ENCODE measurements at places on chromosomes 12 and 14. TPM values are rescaled to one million over a fixed set of nuclear protein-coding genes. Genes with fewer than 3 reads are reported as not detected.

GRCh38 chr12:9943240-9943639, 11.1 kb upstream of the CLEC2A start:
- no peak for DNase-seq

GRCh38 chr12:70823182-70823976, 97.2 kb downstream of the PTPRR start:
- DNase-seq: no peak

- DNase-seq: no peak
Measured at GRCh38 chr12:29270446-29270845, 110.5 kb downstream of the ERGIC2 start.

- no peak for DNase-seq
Measured at GRCh38 chr12:129676411-129676810, 227.4 kb downstream of the TMEM132D start.

DNA sequence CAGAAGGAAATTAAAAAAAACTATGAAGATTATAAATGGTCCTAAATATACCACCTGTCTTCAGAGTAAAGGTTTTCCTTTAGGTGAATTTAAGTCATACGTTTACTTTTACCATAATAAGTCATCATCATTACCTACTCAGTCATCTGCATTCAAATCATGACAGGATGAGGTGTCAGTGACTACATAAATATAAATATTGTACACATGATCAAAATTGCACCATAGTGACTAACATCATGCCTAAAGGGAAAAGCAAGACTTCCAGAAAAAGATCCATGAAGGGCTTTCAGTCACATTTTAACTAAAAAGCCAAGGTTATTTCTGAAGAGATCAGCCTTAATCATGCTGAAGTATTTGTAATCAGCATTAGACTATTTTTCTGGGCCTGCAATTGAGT, 759.9 kb upstream of the FLRT2 start:
- DNase-seq: no peak

- peak; percentile 41 for DNase-seq
Measured at GRCh38 chr14:58637040-58637390, 747 bp upstream of the DACT1 start.

HOXC12 gene
- not detected for total RNA-seq

DNA sequence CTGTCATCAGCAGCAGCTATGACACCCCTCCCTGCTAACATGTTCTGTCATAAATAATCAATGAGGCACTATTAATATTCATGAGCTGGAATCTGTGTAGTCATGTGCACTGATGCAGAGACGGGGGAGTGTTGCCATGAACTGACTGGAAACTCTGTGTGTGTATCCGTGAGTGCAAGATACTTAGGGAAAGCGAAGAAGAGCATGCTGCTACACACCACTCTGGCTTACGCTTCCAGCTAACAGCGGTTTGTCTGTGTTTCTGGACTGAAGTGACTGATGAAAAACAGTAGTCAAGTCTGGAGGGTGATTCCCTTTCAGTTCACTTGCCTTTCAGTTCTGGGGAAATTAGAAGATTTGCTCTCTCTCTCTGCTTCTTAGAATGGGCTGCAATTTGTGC, 249.4 kb downstream of the PDZRN4 start:
- DNase-seq: no peak

GRCh38 chr12:31923063-31923412, 36.2 kb upstream of the RESF1 start:
- no peak for DNase-seq

PLEKHH1 gene
- 3.7 TPM for total RNA-seq

DNA sequence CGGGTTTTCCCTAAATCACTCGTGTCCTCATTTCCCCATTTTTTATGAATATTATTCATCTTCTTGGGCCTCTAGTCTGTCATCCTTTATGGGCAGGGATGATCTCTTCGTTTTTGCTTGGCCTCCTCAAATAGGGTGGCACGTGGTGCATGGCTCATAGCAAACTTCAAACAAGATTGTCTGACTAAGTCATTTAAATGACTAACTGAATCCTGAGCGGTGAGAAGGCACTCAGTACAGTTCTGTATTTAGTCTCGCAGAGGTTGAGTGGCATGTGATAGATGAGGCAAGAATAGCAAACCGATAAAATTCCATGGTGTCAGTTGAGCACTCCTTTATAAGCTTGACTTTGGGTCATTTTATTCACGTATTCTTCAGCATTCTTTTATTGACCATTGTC, 5.7 kb upstream of the JDP2 start:
- DNase-seq: no peak

DNA sequence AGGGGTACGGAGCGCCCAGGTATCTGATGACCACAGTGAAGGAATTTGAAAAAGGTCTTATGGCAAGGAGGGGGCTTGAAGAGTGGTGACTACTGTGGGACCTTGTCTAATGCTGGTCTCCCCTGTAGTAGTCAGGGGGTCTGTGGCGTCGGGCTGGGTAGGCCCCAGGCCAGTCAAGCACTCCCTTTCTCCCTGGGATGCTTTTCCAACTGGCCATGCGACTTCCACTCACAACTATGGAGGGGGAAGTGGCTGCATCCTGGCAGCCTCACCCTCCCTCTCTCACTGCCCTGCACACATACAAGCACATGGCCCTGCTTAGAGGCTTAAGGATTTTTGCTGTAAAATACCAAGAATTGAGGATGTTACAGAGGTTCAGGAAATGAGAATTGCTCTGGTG, 4.1 kb downstream of the TSPAN11 start:
- no peak for DNase-seq

KCNH3 gene
- 0.41 TPM for total RNA-seq

- no peak for DNase-seq
Measured at GRCh38 chr12:104610513-104611235, 153.9 kb downstream of the CHST11 start.

- DNase-seq: peak; percentile 41
Measured at GRCh38 chr12:46209914-46210872, 58.6 kb downstream of the SLC38A1 start.

GRCh38 chr14:52363961-52364360, 49.8 kb downstream of the PTGER2 start:
- DNase-seq: no peak

GRCh38 chr12:52347551-52348510, 19.4 kb downstream of the KRT85 start:
- DNase-seq: no peak

GRCh38 chr14:60495946-60496345, 10.1 kb upstream of the C14orf39 start:
- DNase-seq: no peak

- no peak for DNase-seq
Measured at GRCh38 chr14:94005324-94006073, 8.4 kb downstream of the CCDC197 start.

PSMB5 gene
- total RNA-seq: 118 TPM

ADCY6 gene
- 98.4 TPM for total RNA-seq

GRCh38 chr12:9706086-9706685, 26.7 kb downstream of the CLECL1 start:
- no peak for DNase-seq

DNA sequence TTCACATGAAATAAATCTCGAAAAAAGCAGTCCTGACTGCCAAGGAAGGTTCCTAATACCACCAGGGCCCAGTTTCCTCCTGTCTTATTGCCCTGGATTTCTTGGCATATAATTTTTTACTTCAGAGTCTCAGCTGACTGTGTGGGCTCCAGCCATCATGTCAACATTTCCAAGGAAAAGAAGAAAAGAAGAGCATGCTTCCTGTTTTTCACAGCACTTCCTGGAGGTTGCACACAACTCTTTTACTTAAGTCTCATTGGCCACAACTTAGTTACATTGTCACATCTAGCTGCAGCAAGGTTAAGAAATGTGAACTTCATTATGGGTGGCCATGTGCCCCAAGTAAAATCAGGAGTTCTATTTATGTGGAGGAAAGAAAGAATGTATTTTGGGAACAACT, 24.3 kb downstream of the DACT1 start:
- DNase-seq: no peak

DNA sequence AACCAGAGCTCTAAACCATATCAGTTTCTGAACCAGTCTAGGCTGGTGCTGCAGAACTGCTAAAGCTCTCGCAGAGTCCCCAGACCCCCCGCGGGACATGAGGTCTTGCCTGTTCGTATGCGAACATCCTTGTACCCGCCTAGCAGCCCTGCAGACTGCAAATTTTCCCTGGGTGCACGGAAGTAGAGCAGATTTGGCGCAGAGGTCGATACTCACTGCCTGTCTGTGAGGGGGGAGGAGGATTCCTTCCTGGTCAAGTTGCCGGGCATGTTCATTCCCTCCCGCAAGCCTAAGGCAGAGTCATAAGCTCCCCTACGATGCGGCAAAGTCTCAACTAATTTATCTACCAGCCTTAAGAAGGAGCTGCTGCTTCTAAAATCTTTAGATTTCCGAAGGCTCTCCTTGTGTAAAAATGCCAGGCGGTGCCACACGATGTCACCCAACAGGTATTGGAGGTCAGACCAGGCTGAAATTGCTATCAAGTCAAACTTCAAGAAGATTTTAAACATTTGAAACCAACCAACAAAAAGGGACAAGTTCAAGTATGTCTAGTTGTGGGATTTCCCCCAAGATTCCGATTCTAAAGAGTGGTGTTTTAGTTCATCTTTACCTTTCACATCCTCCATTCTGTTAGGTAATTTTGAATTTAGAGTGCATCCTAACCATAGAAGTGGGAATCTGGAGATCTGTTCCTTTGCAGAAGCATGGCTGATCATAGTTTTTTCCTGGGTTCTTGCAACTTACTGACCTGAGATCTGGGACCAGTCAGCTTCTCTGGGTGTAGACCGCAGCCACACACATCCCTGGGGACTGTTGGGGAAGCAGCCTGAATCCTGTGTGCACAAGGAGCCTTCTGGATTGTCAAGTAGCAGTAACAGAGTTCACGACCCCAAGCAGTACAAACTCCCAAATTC, 1.6 kb upstream of the PAX9 start:
- no peak for DNase-seq

DNA sequence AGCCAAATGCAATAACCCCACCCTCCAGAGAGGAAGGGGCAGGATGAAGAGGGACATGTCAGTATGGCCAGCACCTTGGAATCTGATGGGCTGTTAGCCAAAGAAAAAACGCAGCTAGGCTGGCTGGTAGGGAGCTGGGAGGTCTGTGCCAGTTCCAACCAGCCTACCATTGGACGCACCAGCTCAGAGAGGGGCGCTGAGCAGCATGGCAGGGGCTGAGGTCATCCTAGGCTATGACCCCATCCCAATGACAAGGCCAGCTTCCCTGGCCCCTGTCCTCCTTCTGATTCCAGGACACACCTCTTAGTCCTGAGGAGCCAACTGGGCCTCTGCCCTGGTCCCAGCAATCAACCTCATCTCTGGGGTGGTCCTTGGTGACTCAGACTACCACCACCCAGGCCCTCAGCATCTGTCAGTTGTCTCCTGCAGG, 12.2 kb downstream of the ACTN1 start:
- DNase-seq: no peak

GRCh38 chr14:48792376-48793024, 793.7 kb downstream of the RPS29 start:
- no peak for DNase-seq

B4GALNT3 gene
- total RNA-seq: 43.4 TPM

DNA sequence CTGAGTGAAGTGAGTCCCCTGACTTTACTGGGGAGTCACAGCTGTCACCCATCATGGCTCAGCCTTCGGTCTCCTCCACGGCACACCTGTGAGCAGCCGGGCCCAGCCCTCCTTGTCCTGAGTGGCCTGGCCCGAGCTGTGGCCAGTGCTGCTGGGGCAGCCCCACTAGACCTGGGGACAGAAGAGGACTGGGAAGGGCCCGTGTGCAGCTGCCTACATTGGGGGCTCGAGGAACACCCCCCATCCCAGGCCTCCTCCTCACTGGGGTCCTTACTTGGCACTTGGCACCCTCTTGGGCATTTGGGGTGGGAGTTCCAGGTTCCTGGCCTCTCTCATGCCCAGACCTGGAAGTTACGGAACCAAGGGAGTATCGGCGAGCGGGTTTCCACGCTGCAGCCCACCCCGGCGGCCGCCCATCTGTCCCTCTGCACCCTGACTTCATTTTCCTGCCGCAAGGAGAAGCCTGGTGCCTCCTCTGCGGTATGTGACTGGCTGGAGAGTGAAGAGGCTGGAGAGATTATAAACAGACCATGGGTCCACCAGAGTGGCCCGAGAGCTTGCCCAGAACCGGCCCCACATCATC, 179.7 kb downstream of the KIF26A start:
- no peak for DNase-seq

DNA sequence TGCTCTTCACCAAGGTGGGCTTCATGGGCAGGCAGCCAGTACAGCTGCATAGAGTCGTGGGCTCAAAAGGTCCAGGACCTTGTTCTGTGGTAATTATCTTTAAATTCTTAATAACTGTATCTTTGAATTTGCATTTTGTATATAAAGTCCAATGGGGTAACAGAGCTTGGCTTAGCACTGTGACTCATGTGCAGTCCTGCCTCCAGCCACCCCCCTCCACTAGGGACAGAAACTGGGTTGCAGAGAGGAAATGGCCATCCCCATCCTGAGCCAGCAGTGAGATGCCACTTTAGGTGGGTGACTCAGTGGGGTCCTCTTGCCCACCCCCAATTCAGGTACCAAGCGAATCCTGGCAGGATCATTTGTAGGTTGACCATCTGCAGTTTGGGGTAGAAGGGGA, 48.1 kb downstream of the EPS8 start:
- no peak for DNase-seq

DNA sequence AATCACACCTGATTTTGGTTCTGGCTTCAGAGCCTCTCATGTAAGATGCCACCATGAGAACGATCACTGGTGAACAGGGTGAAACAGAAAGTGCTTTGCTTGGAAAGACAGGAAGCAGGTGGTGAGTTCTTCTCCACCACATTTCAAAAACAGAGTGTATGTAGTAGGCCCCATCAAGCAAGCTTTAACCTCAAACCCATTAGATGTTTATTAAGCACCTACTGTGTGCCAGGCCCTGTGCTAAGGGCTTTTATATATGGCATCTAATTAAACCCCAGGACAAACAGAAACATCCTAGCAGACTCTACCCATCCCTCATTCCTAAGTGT, 47.8 kb upstream of the MED13L start:
- no peak for DNase-seq

AKAP3 gene
- 2.7 TPM for total RNA-seq

DNA sequence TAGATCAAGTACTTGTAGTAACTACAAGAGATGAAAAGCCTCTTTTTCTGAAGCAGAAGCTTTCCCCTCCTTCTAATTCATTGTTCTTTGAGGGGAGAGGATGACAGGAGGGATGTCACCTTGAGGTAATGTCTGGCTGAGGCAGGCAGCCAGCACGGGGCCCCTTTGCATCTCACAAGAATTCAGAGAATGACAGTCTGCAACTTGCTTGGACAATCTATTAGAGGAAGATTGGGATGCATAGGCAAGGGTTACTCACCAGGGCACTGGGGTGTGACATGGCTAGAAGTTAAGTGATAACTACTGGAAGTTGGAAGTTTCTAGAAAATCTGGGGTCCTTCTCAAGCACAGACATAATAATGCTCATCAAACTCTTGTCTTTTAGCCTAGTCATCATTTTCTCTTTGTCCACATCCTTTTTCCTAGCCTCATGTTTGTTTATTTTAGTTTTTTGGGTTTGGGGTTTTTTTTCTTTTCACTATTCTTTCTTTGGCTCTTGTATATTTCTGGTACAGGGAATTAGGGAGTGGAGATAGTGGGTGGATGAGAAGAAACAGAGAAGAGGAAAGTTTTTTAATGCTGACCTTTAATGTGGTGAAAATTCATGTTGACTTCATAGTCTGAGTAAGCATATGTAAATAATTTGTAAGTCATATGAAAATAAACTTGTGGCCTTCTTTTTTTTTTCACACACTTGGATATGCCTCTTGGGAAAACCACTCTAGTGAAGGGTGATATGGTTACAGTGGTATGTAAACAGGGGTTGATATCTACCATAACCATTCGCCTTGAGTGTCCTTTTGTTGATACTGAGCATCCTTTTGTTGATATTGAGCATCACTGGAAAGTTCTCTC, 55.1 kb downstream of the TTLL5 start:
- no peak for DNase-seq

Measured in left ventricle myocardium inferior (tissue), 1 donor.